Suprapubic skin (tissue), 4 donors: ENCODE measurements at places on chromosomes 3 and 15.

DNA sequence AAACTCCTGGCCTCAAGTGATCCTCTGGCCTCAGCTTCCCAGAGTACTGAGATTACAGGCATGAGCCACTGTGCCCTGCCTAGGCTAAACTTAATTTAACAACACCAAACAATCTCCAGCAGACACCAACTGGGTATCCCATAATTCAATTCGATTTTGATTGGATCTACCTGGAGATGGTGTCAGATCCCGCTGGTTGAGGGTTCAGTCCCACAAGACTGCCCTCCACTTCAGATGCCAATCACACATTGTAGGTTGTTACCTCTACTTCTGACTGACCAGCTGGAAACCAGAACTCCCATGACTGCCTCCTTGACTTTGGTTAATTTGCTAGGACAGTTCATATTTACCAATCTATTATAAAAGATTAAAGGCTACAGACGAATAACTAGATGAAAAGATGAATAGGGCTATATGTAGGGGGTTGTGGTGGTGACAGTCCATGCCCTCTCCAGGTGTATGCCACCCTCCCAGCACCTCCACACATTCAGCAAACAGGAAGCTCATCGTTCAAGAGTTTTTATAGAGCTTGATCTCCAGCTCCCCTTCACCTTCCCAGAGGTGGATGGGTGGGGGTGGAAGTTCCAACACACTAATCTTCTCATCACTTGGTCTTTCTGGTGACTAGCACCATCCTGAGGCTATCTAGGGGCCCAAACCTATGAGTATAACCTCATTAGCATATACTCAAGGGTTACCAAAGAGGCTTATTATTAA lies 9.3 kb downstream of the B2M start:
- DNase-seq = no peak

GRCh38 chr15:51687565-51687964 lies 6.3 kb downstream of the SCG3 start:
- no peak for DNase-seq

- DNase-seq = no peak
Measured at GRCh38 chr3:195767792-195768191, 43.9 kb downstream of the MUC4 start.

- peak; percentile 85 for DNase-seq
Measured at GRCh38 chr15:52139599-52140462, 27.3 kb upstream of the BCL2L10 start.

DNA sequence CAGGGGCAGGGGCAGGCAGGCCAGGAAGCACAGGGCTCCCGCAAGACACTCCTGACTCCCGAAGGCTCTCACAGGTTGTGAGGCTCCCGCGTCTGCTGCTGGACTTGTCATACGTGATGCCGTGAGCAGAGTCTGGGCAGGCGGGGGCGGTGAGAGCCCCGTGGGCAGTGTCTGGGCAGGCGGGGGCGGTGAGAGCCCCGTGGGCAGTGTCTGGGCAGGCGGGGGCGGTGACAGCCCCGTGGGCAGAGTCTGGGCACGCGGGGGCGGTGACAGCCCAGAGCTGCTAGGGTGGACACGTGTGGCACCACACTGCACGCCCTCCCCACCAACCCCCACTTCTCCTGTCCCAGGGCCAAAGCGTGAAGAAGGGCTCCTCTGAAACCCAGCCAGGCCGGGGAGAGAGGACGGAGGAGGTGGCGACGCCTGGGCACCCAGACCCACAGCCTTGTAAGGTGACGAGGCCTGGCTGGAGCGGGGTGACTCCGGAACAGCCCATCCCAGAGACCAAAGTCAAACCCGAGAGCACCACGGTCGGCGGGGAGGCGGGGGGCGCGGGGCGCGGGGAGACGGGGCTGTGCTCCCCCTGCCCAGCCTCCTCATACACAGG lies 35.0 kb downstream of the TNK2 start:
- no peak for DNase-seq

GRCh38 chr3:35383719-35384555 lies 255.4 kb upstream of the ARPP21 start:
- DNase-seq = no peak

- no peak for DNase-seq
Measured at GRCh38 chr3:12963231-12963896, 109.9 kb downstream of the IQSEC1 start.

- DNase-seq = peak; percentile 96
Measured at GRCh38 chr3:10189557-10190354, 25.0 kb downstream of the IRAK2 start.

DNA sequence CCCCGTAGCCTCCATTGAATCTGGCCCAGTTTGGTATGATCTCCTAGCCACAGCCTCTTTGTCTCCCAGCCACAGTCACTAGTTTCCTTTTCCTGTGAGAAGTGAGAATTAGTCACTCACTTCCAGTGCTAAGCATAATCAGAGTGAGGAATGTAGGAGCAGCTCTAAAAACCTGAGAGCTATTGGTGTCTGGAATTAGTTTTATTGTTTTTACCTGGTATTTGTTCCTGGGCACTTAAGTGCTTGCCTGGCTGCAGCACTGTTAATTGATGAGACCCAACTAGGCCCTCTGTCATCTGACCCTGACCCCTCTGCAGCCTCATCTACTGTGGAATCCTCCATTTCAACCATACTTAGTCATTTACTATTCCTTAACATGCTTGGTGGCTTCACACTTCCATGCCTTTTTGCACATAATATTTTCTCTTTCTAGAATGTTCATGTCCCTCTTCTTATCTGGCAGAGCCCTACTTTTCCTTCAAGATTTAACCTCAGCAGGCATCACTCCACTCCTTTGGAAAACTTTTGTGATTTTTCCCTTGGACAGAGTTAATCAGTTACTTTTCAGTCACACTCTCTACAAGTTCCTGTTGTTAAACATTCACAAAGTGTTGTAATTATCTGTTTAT lies 48.8 kb downstream of the PDE8A start:
- DNase-seq = no peak

DNA sequence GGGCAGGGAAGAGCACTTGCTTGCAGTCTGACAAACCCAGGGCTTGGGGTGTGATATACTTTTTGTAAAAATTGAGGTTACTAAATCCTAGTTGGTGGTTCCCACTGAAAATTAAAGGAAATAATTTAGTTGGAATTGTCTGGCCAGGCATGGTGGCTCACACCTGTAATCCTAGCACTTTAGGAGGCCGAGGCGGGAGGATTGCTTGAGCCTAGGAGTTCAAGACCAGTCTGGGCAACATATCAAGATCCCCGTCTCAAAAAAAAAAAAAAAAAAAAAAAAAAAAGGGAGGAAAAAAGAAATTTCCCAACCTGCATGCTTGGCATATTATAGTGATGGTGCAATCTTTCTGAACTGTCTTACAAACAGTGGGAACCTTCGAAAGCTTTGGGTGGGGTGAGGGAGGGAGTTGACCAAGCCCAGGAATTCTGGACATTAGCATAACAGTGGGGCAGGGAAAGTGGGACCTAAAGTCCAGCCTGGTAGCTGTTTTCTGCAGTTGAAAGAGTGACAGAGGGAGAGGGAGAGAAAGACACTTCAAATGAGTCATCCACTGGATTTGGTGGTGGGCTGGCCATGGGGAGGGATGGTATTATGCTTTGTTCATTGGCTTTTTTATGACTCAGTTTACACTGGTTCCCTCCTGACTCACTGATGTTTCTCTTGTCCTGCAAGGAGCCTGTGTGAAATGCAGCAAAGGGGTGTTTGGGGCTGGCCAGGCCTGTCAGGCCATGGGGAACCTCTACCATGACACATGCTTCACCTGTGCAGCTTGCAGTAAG lies 41.1 kb downstream of the LIMD1 start:
- no peak for DNase-seq

DNA sequence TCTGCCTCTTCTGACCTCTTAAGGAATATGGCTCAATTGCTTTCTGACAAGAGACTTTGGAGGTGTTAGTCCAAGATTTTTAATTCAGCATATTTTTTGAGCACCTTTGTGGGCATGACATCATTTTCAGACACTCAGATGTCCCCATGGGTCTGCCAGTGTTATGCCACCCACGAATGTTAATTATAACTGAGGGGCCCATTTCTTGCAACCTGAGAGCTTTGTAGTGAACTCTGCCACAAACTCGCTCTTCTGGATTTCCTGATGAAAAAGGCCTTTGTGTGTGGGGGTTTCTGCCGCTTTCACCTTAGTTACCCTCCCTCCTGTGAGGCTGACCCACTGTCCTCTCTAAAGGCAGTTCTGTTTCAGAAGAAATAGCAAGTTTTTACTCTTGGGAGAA lies 64.5 kb upstream of the CCR4 start:
- no peak for DNase-seq

DNA sequence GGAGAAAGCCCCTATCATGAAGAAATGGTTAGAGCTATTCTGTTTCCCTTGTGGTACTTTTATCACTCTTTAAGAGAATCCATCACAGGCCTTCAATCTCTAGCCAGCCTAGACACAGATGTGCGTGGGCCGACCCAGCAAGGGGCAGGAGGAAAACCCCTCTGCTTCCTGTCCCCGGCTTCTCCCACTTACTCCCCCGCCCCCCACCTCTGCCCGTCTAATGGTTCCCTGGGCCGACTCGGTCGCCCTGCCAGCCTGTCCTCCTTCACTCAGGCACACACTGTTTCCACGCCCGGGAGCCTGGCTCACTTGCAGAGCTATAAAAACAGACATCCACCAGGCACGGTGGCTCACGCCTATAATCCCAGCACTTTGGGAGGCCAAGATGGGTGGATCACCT lies 58.3 kb upstream of the TFRC start:
- no peak for DNase-seq

DNA sequence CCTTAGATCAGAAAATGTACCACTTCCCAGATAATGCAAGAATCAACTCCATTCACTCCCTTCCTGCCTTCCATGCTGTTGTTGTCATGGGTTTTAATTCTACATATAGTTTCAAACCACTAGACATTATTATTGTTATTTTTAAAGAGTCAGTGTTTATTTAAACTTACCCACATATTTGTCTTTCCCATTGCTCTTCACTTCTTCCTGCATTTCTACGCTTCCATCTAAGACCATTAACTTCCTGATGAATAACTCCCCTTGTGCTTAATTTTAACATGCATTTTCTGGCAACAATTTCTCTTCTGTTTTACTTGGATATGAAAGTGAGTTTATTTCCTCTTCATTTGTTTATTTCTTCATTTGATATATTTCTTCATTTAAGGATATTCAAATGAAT lies 127.1 kb upstream of the FHIT start:
- DNase-seq = no peak

- DNase-seq = no peak
Measured at GRCh38 chr15:72967397-72967796, 84.9 kb upstream of the NEO1 start.

DNA sequence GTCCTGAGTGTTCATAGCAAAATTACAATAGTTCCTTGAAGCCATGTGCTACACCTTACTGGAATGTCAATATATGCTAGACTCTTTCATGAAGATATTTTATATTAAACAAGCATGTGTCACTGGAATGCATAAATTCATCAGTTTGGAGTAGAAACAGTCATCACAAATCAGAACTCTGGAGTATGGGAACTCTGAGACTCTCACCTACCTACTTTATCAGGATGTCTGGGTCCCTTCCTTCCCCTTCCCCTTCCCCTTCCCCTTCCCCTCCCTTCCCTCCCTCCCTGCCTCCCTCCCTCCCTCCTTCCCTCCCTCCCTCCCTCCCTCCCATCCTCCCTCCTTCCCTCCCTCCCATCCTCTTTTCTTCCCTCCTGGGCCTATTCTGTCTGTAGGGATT lies 144.7 kb upstream of the PEX5L start:
- DNase-seq = no peak

DNA sequence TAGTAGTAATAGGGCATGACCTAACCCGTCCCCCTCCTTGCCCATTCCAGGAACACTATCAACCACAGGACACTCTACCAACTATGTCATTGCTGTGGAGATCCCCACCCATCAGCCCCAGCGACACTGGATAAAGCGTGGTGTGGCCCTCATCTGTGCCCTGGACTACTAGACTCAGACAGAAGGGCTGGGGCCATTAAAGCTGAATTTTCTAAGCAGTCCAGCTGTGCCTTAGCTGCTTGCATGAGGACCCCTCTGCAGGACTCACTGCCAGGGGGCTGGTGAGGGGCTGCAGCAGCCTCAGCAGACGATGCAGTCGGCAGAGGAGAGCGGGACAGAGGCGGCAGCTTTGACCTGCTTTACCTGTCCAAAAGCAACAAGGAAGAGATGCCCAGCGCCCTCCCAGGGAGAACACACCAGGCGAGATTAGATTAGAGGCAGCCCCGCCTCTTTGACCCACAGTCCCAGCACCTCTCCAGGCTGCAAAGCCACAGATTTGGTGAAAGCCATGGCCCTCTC lies 44.6 kb downstream of the SEMA3G start:
- DNase-seq = no peak

DNA sequence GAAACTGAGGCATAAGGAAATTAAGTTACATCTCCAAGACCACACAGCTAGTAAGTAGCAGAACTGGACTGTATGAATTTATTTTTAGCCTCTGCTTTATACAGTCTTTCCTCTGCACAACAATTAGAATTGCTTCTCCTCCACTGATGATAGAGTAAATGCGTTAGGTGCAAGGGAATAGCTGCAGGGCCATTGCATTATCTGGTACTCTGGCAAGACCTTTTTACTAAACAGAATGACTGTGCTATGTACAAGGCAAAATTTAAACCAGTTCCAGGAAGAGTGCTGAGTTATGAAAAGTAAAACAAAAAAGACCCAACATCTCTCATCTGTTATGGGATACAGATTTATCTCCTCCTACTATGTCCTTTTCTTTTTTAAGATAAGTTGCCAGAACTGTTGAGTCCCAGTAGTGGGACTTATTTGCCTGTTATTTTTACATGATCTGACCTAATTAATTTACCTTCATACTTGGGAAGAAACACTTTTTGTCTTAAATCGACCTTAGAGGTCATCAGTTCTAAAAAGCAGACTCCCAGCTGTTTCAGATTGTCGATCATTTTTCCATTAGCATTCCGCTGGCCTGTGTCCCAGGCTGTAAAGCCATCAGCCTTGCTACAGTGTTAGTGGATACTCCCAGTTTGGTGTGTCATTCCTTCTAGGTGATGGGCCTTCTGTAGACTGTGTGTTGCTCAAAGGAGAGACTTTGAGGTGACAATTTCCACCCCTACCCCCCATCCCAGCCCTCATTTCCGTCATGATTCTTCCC lies 147.5 kb upstream of the NUDT16 start:
- no peak for DNase-seq

DNA sequence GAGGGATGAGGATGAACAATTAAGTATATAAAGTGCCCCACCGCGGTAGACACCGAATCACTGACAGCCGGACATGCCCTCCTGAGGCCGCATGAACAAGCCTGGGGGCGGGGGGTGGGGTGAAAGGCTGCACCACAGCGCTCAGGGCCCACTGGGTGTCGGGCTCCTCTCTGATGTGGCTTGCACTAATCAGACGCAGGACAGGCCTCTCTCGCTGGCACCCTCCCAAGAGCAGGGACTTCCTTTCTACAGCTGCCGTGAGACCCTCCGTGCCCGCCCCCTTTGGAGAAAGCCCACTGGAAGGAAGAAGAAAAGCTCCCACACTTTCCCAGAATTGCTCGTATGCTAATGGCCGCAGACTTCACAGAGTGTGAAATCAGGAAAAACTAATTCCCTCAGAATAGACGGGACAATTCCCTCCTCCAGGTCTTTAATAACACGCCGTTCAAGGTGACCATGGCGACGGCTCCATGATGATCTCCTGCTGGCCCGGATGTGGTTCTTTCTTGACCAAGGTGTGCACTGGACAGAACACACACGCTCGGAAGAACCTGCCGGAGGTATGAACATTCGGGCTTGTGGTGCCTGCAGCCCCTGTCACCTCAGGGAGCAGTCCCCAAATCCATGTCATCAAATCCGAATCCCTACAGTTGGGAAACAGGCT lies 32.0 kb downstream of the IQSEC1 start:
- no peak for DNase-seq
